ENCODE measurements at places on chromosomes 1 and 21.

GRCh38 chr1:108712606-108713150 lies at the start of gene FNDC7:
Gene FNDC7 (plus strand): TSS chr1:108712908. CDS start chr1:108712934, 26 bp downstream.
- no peak for DNase-seq

DNA sequence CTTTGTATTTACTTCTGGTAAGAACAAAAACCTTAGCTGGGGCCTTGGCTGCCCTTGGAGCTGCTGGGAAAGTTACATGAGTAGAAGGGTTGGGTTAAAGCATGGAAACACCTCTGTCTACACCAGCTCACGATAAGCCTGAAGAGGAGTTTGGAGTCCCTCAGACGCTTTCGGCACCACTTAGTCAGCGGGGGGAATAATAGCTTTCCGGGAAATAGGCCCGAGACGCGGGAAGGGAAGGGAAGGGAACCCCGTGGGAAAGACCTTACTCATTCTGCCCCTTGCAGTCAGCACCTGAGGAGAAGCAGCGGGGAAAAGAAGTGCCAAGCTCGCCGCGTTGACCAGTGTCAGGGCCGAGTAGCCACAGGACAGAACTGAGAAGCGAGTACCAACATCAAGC lies 66.4 kb upstream of the PDE9A start:
- DNase-seq: no peak

DNA sequence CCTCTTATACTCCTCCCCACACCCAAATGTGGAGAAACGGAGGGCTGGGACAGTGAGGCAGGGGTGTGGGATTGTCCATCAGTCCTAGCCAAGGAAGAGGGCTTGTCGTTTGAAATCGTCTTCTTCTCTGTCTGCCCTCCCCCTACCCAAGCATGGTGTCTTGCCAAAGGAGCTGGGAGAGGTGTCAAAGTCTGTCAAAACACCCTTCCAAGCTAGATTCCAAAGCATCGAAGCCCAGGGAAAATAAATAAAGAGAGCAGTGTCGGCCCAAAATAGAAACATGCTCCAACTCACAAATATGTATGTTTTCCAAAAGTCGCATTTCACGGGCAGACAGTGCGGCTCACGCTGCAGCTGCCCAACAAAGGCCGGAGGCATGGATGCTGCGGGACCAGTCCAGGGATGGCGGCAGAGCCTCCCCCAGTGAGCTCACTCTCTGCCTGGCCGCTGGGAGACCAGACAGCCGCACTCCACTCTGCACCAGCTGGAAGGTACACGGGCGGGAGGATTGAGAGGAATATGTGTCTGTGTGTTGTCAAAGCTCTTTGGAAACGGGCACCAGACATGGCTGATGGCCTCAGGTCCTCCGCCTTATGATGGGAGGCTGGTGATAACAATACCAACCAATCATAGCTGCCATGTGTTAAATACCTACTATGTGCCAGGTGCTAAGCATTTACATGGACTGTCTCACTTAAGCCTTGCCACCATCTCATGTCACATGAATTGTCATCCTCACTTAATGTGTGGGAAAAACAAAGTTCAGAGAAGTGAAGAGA lies 3.9 kb downstream of the DISP3 start:
- no peak for DNase-seq

DNA sequence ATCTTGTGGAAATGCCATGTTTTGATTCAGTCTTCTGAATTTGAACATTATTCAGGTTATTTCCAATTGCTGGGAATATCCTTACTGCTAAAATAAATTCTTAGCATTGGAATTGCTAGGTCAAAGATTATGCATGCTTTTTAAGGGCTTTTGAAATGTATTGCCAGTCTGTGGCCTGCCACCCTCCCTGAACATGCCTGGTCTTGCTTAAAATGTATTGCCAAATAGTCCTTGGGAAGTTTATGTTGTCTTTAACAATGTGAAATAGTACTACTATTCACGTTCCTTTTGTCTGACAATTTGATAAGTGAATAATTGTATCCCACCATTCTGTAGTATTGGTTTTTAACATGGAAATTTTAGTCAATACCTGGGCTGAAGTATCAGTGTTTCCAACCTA lies 13.6 kb downstream of the TARDBP start:
- no peak for DNase-seq

DNA sequence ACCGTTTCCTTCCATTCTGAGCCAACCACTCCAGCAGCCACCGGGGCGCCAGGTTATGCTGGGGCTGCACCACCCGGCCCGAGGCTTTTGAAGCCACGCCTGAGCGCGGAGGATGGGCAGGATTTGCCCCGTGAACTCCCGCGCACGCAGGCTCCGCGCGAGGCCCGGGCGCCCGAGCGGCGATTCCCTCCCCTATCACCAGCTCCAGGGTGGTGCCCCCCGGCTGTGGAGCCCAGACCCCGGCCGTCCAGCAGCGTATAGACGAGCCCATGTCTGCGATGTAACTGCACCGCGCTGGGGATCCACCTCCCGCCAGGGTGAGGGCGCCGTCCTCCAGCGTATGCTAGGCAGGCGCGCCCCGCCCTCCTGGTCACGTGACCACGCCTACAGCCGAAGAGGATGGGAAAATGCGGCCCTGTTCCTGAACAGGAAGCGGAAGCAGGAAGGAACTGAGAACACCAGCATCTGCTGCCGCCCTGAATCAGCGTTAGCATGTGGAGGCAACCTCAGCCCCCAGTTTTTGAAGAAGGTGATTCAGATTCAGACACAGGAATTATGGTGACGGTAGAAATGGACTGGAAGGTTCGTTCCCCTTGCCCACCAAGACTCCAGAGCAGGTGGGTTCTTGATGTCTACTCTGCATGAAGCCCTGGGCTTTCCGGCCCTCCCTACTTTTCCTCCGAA lies 46.0 kb downstream of the VPS26C start:
- DNase-seq: peak; percentile 94

DNA sequence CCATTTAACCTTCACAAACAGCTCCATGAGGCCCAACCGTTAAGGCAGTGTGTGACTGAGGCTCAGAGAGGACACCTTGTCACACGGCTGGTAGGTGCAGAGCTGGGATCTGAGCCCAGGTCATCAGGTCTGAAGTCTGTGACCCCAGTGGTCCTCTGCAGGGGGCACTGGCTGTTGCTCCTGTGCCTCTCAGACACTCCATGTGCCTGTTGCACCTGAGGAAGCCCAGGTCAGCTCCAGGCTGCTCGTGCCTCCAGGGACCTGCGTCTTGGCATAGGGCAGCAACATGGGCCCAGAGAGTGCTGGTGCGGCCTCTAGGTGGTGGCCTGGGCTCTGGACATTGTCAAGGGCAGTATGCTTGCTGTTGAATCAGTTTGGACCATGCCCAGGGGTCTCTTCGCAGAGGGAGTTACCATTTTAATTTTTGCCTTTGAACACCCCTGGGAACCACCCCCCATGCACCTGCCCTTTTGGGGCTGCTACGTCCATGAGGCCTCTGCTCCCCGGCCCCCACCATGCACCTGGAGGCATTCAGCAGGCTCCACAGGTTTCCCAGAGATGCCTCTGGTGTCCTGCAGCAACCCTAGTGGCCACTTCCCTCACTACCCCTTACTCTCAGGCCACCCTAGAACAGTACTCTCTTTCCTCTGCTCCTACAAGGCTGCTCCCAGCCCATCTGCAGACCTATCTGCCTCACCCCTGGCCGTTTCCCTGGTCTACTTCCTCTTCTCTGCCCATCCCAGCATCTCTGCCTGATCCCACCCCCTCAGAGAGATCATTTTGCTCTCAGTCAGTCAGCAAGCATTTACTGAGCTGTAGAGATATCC lies 25.2 kb upstream of the EPS8L3 start:
- no peak for DNase-seq

GRCh38 chr21:42453986-42454570 lies 41.9 kb downstream of the RSPH1 start:
- no peak for DNase-seq

GRCh38 chr1:65264197-65264929 lies 45.0 kb upstream of the DNAJC6 start:
- no peak for DNase-seq

DNA sequence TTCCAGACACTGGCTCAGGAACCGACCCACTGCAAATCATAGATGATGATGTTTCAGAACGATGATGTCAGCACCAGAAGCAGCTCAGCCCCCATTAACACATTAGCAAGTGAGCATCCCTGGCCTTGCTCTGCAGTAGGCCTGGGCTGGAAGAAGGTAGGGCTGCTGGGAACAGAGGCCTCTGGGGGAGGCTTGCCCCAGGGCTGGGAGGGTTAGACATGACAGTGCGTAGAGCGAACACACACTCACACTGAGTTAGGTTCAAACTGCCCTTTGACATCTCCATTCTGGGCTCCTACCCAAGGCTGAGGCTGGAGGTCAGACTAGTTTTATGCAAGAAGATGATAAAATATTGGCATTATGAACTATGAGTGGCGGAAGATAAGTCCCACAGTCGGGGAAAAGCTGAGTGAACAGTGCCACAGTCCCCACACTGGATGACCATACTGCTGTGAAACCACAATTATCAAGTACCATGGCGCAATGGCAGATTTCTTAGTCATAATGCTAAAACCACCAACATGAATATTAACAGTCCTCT lies 91.1 kb downstream of the DMRTB1 start:
- DNase-seq: no peak

DNA sequence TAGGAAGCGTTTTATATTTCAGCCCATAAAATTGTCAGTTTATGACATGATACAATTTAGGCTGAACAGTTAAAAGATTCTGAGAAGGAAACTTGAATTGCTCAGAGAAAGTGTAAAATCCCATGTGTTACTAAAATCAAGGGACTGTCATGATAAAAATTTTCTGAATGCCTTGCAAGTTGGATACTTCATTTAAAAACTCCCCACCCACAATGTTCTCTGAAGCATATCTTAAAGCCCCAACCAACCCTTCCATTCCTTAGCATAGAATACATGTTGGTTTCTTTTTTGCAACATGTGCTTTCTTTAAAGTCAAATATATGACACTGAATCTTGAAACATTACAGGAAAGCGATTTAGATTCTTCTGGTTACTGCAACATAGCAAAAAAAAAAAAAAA lies 97.4 kb downstream of the MRPL39 start:
- no peak for DNase-seq

DNA sequence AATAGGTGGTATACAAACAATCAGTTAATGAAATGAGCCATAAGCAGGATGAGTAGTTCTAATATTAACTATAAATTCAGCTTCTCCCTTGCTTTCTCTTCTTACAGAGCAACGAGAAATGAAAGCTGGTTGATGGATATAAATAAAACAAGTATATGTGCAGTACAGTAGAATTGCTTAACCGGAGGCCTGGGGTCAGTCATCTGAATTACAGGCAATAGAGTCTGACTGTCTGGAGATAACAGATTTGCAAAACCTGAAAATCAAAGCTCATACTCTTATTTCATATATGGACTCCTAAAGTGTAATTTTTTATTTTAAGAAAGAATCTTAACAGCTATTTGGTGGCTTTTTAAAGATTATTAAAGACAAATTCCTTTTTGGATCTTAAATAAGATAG lies 43.1 kb upstream of the SGIP1 start:
- DNase-seq: no peak

GRCh38 chr1:239893127-239893731 lies 198.5 kb upstream of the FMN2 start:
- no peak for DNase-seq

DNA sequence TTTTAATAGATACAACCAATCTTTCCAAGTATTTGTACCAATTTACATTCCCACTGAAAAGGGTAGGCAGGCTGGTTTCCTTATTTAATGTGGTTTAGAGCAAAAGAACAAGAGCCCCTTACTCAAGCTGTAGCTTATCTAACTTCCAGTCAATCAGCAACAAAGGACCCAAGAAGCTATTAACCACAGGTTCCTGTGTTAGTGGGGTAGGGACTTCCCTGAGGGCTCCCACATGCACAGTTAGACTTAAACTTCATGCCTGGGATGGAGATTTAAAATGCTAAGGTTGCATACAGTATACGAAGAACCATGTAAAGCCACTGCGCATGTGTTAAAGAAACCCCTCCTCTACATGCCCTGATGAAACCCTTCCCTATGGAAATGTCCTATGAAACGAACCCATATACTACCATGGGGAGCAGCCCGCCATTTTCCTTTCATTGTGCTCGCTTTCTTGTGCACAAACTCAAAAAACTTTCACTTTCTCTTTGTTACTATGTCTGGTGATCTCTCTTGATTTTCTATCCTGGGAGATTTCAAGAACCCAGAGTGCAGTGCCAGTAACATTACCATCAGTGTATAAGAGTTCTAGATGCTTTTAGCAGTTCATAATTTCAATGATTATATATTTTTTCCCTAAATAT lies 23.3 kb upstream of the ST6GALNAC5 start:
- peak; percentile 12 for DNase-seq

DNA sequence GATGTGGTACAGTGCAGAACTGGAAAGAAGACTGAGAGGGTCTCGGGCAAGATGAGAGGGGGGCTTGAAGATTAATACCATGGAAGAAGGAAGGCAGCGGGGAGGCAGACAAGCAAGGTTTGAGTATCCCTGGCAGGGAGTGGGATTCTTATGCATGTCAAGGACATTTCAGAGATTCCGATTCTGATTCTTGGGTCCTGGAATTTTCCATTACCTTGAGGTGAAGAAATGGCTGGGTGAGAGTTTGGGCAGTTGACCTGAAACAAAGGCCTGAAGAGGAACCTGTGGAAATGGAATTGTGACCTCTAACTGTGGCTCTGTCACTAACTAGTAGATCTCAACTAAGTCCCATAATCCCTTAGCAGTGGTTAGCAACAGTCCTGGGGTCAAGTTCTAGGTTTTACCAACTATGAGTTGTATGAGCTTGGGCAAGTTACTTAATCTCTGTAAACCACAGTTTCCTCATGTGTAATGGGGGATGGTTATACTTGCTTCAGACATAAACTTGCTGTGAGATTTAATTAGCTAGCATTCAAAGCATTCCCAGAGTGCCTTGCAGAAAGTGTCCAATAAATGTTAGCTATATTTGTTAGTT lies 8.6 kb upstream of the ACTN2 start:
- DNase-seq: no peak

DNA sequence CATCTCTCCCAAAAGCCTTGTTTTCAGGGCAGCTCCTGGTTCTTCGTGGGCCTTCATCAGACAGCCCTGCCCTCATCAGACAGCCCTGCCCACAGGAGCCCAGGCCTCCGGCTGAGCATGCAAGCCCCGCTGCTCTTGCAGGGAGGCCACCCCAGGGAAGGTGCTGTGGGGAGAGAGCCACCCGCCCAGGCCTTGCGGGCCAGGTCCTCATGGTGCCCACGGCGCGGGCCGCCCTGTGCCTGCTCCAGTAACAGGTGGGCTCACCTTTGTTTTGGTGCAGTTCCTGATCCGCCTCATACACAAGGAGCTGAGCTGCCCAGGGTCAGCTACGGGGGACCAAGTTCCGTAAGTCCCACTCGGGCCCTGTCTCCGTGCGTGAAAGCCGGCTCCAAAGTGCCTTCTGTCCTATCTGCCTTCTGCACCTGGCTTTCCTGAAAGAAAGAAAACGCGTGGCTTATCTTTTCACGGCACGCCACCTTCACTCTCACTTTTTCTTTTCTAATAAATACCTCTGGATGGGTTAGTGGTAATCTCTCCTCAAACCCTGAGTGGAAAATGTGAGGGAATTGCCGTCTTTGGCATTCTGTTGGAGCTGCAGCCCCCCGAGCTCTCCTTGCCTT lies 65.9 kb downstream of the SLC37A1 start:
- DNase-seq: no peak
